Activated CD4-positive, alpha-beta memory T cell treated with anti-CD3 and anti-CD28 coated beads, Interleukin-2, amount 10 ng/mL, durations not matched to agents 7 days and 5 days (primary cell): ENCODE measurements at places on chromosomes 6 and 20.

GRCh38 chr6:11789744-11790143, 11.1 kb upstream of the ADTRP start:
- DNase-seq, result no peak

DNA sequence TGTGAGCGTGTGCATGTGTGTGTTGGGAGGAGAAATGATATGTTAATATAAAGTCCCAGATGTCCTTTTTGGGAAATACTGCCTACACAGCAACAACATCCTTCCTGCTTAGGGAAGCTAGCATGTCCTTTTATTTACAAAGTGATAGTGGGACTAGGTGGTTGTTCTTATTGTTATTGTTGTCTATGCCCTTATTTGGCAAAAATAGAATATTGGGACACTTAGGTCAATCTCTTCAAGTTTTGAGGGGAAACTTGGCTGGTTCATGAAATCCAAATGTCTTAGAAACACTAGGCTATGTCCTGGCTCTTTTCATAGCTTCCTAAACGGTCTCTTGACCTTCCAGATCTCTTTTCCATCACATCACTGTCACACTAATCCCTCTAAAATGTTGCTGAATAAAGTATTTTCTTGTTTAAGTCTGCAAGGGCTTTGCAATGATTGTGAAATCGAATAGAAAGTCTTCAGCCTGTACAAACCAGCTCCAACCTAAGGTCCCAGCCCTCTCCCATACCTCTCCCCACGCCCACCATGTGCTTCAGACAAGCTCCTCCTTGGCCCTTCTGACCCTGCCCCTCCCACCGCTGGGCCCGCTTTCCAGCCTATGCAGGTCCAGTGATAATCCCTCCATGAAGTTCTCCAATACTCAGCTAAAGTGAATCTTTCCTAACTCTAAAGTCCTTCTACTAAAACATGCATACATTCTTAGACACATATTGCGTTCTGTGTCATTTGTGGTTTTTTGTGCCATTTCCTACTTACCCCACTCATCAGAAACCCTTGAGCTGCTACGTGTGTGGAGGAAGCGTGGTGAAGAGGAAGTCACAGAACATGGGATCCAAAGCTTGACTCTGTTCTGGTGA, 205.1 kb downstream of the LY86 start:
- no peak for DNase-seq

- DNase-seq, result no peak
These were observed 267.4 kb downstream of the CENPW start for GRCh38 chr6:126607289-126607688.

- no peak for DNase-seq
These were observed 73.6 kb upstream of the NHSL1 start for GRCh38 chr6:138572885-138573284.

DNA sequence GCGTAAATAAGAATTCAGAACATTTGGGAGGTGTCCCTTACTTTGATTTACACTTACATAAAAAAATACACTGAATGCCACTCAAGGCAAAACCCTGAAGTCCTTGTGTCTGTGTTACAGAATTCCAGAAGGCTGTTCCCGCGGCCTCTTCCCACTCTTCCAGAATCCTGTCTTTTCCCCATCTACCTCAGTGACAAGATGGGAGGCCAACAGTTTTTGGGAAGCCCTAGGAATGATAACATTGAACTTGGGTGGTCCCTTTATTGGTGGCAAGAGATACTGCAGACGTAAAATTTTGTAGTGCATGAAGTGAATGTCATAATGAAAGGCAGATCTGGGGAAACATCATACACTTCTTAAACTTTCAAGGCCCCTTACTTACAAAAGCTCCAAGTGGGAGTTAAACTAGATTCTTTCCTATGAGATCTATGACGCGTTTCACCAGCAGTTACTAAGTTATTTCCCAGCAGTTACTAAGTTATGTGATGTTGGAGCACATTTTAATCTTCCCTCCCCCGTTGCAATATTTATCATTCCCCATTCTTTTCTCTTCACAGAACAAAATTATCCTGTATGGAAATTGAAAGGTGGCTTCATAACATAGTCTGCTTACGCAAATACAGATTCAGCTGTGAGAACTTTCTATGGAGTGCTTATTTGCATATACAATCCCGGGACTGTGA, 79.5 kb downstream of the BCAS1 start:
- DNase-seq, result no peak

DNA sequence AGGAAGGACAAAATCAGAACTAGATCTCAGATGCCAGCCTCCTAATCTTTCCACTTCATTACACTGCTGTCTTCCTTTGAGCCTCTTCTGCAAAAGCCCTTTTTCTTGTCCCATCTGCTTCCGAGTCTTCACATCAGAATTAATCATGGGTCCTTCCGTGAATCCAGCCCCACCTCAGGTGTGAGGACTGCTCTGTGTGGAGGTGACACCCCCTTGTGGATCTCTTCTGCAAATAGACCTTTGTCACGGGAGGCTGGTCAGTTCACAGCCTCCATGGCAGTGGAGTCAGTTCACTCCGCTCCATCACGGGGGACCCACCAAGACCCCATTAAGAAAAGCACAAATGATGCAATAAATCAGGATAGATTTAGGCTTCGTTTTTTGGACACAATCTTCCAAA, 171.1 kb downstream of the ADAT2 start:
- no peak for DNase-seq

DNA sequence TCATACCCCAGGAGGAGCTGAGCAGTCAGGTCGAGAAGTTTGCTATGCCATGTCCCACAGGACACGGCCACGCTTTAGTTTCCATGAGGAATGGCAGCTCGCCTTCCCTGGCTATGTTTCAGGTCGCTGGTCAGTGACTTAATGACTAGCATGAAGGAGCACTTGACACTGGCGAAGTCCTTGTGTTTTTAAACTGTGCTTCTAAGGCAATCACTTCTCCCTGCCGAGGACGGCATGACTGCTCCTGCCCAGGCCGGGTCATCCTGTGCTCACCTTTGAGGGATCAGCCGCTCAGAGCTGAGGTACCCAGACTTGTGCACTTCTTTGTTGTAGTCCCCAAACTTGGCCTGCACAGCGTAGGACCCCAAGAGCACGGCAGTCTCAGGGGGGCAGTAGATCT, 34.1 kb downstream of the EZR start:
- DNase-seq, result no peak

GRCh38 chr6:163741743-163742363, 327.3 kb downstream of the QKI start:
- DNase-seq, result no peak

GRCh38 chr6:65191471-65191870, 515.6 kb downstream of the EYS start:
- no peak for DNase-seq

DNA sequence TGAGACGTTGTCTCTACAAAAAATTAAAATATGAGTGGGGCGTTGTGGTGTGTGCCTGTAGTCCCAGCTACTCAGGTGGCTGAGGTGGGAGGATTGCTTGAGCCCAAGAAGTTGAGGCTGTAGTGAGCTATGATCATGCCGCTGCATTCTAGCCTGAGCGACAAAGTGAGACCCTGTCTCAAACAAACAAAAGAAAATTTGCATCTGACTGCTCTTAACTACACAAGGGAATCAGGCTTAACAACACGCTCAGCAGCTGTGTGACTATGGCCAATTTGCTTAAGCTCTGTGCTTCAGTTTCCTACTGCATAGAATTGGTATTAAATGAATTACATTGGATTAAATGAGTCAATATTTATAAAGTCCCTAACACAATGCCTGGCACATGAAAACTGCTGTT, 24.3 kb upstream of the MRPS10 start:
- DNase-seq, result no peak

- no peak for DNase-seq
These were observed 26.6 kb upstream of the PI16 start for GRCh38 chr6:36927691-36928546.

DNA sequence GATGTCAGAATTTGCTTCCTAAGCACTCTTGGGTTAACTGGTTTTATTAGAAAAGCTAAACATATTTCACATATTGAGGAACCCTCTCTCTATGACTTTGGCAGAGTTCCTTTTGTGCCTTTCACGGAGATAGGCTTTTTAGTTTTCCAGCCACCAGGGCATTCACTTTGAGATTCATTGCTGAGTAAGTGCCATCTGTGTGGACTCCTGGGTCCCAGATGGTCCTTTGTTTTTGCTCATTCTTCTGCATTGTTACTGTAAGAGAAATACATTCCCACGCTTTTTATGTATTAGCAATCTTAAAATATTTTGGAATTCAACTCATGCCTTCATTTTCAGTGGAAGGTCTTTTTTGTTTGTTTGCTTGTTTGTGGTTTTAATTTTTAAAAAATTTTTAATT, 76.3 kb upstream of the PHACTR2 start:
- no peak for DNase-seq

- no peak for DNase-seq
These were observed 189.9 kb downstream of the CENPW start for GRCh38 chr6:126529637-126530362.

GRCh38 chr6:114362957-114363356, 20.1 kb upstream of the HS3ST5 start:
- DNase-seq, result no peak

DNA sequence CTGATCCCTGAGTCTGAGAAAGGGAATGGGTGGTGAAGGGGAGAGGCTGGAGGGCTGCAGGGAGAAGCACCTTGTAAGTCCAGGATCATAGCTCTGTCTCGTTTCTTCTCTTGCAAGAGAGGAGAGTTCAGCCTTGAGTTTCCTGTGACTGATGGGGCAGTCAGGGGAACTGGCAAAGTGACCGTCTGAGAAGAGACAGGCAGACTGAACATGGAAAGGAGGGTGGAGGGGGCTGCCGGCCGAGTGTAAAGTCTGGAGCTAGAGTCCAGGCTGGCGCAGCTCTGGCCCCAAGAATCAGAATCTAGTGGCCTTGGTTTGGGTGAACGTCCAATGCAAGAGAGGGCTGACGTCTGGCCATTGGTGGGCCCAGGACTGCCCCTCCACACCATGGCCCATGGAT, 72.5 kb downstream of the TCP11 start:
- no peak for DNase-seq

DNA sequence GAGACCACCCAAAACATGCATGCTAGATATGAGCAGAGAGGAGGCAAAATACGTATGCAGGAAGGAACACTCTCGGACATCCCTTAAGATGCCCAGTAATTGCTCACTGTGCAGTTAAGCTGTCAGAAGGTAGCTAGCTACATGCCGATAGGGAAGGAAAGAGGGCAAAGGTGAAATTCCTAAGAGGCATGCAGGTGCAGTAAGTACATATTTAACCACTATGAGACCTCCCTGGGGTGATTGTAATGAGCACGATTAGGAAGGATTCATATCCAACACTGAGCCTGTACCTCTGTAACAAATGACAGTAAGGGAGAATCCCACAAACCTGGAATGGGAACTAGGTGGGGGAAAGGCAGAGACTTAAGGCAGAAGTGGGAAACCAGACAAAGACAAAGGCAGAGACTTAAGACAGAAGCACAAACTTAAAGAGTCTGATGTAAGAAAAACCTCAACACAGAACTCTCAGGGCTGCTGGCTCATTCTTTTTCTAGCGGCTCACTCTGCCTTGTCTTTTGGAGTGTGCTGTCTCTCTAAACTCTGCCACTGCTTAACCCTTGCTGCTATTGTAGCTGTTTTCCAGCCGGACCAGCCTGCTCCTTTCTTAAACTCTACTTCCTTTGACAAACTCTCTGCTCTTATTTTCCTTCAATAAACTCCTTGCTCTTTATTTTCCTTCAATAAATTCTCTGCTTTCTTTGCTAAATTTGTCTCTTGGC, 148.1 kb downstream of the UBE3D start:
- DNase-seq, result no peak

DNA sequence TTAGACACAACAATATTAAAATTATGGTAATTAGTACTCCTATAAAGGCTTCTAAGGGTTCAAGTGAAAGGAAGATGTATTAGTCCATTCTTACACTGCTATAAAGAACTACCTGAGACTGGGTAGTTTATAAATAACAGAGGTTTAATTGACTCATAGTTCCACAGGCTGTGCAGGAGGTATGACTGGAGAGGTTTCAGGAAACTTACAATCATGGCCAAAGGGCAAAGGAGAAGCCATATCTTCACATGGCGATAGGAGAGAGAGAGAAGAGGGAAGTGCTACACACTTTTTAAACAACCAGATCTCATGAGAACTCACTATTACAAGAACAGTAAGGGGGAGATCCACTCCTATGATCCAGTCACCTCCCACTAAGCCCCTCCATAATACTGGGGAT, 52.9 kb downstream of the TINAG start:
- no peak for DNase-seq

DNA sequence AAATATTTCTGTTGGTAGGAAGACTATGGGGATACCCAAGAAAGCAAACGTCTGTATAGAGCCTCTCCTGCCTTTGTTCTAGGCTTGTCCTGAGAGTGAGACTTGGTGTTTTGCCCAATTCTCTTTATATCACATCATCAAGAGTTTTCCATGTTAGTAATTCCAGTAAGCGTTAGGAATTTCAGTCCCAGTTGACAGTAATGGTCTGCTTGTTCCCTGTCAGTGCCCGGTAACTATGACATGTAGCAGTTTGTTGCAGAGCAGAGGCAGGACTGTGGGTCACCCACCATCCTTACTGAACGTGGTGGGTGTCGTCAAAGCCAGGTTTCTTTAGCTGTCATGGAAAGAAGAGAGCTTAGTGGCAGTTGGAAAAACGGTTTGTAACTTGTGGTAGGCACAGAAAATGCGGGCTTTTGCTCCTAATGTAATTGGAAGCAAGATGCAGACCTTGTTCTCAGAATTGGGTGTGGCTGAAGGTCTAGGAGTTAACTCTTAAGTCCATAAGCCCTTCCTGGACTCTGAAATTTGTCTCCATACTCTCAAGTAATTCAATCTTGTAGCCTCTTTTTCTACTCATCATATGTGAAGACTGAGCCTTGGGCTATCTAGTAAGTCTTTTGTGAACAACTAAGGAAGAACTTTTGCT, 188.8 kb downstream of the TMEM242 start:
- DNase-seq, result no peak

- no peak for DNase-seq
These were observed 125.5 kb upstream of the TMEM170B start for GRCh38 chr6:11412011-11412424.

DNA sequence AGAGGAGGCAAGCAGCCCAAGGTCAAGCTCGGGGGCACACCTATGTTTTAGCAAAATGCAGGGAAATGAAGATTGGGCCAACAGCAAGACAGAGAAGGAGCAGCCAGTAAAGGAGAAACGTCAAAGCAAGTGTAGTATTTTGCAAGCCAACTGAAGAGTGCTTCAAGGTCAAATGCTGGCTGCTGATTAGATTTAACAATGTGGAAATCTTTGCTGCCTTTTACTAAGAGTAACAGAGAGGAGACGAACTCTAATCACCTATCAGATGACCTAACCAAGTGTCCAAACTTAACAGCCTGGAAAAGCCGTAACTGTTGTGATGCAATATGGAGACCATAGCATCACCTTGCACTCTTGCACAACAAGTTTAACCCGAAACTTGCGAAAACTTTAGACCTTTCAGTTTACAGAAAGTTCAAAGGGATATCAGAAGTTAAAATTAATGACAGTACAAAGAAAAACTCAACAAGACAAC, 30.4 kb downstream of the AKIRIN2 start:
- DNase-seq, result no peak

DNA sequence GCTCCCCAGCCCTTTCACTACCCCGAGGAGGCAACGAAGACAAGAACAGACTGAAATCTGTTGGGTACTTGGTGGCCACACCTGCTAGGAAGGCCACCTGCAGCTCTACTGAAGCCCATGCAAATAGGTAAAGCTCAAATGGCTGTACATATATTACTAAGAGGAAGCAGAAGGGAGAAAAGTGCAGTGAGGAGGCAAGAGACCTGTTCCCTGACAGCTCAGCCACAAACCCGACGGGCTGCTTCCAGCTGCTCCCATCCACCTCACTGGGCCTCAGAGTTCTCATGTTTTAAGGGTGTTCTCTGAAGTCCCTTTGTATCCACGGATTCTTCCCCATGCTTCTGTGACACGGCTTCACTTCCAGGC, 24.6 kb downstream of the TRAM2 start:
- no peak for DNase-seq
